ENCODE measurements at places on chromosomes 3 and 15.

GRCh38 chr15:60626669-60627068, 147.7 kb upstream of the ICE2 start:
- no peak for DNase-seq

DNA sequence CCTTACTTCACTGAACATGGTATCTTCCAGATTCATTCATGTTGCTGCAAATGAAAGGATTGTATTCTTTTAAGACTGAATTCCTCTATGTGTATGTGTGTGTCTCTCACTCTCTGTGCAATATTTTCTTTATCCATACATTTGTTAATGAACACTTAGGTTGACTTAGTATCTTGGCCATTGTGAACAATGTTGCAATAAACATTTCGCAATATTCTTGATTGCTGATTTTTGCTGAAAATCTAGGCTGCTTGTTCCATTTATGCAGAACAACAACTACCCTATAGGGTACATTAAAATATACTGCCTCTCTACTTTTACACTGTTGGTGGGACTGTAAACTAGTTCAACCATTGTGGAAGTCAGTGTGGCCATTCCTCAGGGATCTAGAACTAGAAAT, 732.4 kb downstream of the CADM2 start:
- no peak for DNase-seq

GRCh38 chr3:47413751-47414150, 32.9 kb downstream of the PTPN23 start:
- DNase-seq, result no peak

GRCh38 chr3:170536712-170537111, 49.2 kb downstream of the SLC7A14 start:
- no peak for DNase-seq

GRCh38 chr3:134594331-134594741, 56.5 kb downstream of the KY start:
- no peak for DNase-seq

DNA sequence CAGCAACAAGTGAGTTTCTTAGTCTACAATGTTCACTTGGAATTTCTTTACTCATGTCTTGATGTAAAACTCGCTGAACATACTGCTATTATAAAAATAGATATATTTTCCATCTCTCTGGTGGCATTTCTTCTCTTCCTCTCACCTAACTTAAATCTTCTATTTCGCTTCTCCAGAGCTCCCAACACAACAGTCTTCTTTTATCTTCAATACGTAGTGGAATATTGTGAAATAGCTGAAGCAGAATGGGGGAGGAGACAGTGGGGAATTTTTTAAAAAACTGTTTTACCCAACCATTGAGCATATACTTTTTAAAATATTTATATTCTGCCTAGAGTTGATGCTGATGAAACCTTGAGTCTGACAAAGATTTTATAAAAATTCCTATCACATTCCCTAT, 548.5 kb downstream of the RBMS3 start:
- DNase-seq, result no peak

- DNase-seq, result no peak
Observed at GRCh38 chr15:77075528-77075927, 4.6 kb upstream of the TSPAN3 start.

DNA sequence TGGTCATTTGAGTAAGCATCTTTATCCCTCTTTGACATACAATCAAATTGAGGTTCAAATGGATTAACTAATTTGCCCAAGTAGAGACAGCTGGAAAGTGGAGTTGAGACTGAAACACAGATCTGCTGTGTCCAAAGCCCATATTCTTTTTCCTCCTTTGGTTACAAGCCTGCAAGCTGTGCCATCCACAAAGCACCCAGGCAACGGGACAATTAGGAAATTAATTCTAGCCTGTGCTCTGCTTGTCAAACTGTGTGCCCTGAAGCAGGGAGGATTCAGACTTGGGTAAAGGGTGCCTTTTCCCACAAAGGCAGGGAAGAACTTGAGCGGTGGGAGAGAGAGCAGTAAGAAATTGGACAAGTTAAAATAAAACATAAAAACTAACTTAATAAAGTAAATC, 127.9 kb downstream of the DTWD1 start:
- DNase-seq, result no peak

DNA sequence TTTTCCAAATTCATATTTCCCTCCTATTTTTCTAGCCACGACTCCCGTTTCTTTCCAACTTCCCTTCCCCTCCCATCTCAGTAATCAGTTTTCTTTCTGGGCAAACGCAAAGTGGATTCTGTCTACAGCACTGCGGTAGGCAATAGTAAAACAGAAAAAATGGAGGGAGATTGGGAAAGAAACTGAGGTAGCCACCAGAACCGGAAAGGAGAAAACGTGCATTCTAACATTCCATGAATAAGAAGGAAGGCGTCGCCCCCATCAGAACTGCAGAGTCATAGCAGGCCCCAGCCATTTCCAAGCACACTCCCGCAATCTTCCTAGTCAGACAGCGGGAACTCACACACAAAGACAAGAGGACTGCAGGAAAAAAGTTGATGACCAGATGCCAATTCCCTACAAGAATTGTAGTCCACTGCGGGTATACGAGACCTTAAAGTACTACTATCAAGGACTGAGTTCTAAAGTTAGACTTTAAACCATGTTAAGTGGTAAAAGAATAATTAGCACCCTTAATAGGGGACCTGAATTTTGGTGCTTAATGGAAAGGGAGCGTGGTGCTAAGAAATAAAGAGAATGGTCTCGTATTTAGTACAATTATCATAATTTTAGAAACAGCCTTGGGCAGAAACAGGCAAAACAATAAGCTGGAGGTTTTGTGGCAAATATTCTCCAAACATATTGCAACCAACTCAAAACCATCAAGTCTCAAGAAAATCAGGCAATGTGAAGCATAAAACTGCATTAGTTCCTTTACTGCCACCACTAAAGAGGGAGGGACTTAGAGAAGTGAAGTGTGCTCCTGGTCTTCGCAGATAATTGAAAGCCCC, 1.4 kb downstream of the PFN2 start:
- DNase-seq, result no peak

- no peak for DNase-seq
Observed at GRCh38 chr15:83053151-83053550, 13.9 kb downstream of the BTBD1 start.

DNA sequence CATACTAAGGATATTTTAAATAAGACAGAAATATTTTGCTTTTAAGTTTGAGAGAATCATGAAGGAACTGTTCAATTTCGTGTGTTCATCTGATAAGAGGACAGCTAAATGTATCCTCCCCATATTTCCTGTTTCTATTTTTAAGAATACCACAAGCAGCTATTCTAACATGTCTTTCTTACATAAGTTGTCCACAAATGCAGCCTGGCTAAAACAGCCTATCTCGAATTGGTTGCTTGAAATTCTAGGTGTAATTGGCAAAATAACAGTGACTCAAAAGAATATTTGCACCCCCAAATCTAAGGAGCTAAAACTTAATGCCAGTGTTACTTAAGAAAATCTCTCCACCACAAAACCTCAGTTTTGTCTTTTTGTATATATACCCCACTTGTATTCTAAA, 35.0 kb downstream of the BTLA start:
- no peak for DNase-seq

DNA sequence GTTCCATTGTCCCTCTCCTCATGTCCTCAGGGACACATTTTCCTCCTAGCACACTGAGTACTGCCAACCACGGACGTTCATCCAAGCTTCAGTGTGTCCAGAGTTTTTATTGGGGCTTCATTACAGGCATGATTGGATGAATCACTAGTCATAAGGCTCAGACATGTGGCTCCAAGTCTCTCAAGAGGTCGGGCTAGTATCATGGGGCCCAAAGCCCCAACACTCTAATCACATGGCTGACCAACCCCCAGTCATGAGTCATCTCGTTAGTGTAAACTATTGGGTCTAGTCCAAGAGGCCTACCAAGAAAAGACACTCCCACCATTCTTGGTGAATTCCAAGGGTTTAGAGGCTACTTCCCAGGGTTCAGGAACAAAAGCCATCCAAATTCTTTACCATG, 4.4 kb downstream of the TERC start:
- DNase-seq, result no peak

GRCh38 chr3:50924638-50925037, 249.9 kb downstream of the DOCK3 start:
- DNase-seq, result no peak

DNA sequence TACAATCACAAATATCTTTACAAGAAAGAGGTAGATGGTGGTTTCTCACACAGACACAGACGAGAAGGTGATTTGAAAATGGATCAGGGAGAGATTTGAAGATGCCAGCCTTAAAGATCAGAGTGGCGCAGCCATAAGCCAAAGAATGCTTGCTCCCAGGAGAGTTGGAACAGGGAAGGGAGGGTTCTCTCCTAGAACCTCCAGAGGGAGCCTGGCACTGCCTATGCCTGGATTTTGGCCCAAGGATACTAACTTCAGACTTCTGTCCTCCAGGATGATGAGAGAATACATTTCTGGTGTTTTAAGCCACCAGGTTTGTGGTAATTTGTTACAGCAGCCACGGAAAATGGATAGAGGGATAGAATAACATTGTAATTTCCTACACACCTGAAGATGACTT, 279.1 kb downstream of the FAM43A start:
- DNase-seq, result no peak

GRCh38 chr3:114619771-114620170, 325.9 kb downstream of the TIGIT start:
- DNase-seq, result no peak

DNA sequence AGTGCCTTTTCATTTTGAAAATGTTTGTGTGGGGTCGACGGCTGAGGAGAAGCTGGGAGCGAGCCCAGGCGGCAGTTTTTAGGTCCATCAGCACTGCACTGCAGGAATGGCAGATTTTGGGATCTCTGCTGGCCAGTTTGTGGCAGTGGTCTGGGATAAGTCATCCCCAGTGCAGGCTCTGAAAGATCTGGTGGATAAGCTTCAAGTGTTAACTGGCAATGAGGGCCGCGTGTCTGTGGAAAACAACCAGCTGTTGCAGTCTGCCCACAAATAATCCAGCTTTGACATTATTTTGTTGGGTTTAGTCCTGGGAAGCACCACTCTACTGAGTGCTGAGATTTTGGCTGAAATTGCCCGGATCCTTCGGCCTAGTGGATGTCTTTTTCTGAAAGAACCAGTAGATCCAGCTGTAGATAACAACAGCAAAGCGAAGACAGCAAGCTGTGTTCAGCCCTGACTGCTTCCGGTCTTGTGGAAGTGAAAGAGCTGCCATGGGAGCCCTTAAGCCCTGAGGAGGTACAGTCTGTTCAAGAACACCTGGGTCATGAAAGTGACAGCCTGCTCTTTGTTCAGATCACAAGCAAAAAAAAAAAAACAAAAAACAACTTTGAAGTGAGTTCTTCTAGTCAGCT, 13.1 kb upstream of the ANP32A start:
- DNase-seq, result no peak

- DNase-seq, result no peak
Observed at GRCh38 chr3:42691816-42692666, 6.7 kb downstream of the KLHL40 start.

DNA sequence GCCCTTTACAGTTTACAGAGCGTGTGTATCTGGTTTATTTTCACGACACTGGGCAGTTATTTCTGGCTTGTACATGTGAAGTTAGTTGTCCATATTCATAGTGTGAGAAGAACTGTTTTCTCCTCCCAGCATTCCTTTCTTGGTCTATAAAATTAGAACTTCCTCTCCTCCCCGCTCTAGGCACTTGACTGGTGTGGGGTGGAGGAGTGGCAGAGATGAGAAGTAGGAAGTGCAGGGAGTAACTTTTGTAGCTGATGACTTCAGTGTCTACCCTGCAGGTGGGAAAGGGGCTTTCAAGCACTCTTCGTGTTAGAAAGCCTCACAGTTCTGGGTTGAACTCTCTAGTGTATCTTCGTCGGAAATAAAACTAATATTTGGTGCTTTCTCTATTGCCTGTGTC, 13.4 kb downstream of the APOD start:
- no peak for DNase-seq

DNA sequence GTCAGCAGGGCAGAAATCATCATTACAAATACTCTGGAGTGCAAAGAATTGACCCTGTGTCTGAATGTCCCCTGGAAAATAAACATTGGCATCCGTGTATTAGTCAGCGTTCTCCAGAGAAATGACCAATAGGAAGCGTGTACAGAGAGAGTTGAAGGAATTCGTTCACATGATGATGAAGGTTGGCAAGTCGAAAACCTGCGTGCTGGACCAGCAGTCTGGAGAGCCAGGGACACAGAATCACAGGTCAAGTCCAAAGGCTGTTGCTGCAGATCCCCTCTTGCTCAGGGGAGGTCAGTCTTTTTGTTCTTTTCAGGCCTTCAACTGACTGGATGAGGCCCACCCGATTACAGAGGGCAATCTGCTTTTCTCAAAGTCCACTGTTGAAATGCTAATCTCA, 16.6 kb downstream of the GP9 start:
- no peak for DNase-seq

DNA sequence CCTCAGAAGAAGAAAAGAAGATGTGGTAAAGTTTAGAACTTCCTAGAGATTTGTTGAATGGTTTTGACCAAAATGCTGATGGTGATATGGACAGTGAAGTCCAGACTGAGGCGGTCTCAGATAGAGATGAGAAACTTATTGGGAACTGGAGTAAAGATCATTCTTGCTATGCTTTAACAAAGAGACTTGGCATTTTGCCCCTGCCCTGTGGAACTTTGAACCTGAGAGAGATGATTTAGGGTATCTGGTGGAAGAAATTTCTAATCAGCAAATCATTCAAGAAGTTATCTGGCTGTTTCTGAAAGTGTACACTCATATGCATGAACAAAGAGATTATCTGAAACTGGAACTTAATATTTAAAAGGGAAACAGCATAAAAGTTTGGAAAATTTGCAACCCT, 505.2 kb downstream of the NSUN3 start:
- DNase-seq, result no peak

DNA sequence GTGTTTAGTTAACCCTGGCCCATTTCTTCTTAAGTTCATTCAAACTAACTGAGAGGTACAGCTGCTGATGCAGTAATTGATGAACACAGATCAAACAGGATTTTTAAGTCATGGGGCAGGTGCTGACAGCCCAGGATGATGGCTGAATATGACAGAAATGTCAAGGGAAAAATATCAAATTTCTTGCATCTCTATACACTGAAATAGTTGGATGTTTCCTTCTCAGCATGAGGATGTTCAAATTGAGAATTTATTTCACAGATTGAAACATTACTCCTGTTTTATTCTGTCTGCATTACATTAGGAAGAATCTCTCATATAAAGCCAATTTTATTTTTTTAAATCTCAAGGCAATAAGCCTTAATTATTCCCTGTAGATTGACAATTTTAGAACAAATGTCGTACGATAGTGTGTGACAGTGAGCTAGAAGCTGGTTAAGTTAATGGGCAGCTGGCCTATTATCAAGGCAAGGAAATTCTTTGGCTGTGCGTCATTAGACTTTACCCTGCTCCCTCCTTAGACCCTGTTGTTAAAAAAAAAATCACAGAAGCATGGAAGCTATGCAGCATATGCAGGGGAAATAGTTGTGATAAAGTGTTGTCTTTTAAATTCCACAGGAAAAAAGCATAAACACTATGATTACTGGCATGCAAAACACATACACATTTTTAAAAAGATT, 183.8 kb upstream of the KCNMB2 start:
- no peak for DNase-seq

GRCh38 chr3:50982540-50983325, 308.0 kb downstream of the DOCK3 start:
- DNase-seq, result no peak
